ENCODE measurements at places on chromosomes 13 and 19.

DNA sequence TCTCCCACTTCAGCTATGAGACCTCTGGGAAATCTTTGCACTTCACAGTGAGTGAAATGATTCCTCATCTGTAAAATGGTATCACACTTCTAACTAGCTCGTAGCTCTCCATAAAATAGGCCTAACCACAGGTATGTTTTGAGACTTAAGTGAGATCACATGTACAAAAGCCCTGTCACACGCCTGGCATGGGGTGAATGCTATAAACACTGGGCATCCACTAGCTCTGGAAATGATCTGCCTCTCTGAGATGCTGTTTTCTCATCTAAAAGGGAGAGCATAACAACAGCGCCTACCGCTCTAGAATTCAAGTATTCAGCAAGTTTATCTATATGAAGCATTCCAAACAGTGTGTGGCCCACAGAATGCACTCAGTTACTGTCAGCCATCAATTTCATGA is 2.2 kb downstream of the AKT2 start:
- DNase-seq: no peak

DNA sequence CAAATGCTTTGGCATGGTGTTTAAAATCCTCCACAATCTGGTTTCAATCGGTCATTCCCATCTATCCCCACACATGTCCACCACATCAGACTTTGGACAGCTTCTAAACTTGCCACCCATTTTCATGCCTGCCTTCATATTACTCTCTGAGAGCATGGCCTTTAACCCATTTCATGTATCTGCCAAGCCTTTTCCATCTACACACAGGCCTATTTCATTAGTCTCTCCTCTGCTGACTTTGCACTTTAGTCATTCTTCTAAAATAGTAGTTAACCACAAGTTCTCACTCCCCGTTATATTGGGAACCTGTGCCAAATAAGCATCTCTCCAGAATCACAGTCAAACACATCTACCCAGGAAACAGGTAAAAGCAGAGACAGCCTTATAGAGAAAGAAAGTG is 142.2 kb downstream of the MZT1 start:
- DNase-seq: no peak

- DNase-seq: no peak
Observed at GRCh38 chr13:27770809-27771208, 21.5 kb upstream of the GSX1 start.

DNA sequence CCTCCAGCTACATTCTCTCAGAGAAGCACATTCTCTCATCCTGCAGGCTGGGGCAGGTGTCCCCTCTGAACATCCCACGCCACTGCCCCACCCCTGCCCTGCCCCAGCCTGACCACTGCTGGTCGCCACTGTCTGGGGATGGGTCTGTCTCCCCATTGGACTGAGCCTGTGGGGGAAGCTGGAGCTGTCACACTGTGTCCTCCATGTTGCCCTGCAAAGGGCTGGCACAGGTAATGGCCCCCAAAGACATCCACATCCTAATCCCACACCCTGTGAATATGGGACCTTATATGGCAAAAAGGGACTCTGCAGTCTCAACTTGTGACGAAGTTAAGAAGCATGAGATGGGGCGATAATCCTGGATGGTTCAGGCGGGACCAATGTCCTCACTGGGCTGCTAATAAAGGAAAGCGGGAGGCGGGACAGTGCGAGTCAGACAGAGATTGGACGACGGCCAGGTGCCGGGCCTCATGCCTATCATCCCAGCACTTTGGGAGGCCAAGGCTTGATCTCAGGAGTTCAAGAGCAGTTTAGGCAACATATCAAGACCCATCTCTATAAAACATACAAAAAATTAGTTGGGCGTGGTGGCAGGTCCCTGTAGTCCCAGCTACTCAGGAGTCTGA is 9.1 kb downstream of the AP2S1 start:
- DNase-seq: no peak

GRCh38 chr13:32031815-32032370 is 319 bp downstream of the FRY start:
- DNase-seq: no peak

GRCh38 chr19:39818626-39819097 is 15.3 kb downstream of the DYRK1B start:
- DNase-seq: no peak

DNA sequence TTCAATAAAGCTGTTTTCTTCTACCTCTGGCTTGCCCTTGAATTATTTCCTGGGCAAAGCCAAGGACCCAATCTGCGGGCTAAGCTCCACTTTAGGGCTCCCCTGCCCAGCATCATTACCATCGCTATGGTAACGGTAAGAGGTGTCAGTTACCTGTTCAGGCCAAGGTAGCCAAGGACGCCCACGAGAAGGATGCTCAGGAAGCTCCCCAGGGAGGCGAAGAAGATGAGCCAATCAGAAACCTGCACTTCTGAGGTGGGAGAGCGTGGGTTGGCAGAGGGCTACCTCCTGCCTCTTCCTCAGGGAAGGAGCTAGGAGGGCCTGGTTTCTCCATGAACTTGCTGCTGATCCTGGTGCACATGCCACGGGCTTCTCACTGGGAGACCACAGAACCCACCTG is 24.7 kb downstream of the IL12RB1 start:
- DNase-seq: no peak

DNA sequence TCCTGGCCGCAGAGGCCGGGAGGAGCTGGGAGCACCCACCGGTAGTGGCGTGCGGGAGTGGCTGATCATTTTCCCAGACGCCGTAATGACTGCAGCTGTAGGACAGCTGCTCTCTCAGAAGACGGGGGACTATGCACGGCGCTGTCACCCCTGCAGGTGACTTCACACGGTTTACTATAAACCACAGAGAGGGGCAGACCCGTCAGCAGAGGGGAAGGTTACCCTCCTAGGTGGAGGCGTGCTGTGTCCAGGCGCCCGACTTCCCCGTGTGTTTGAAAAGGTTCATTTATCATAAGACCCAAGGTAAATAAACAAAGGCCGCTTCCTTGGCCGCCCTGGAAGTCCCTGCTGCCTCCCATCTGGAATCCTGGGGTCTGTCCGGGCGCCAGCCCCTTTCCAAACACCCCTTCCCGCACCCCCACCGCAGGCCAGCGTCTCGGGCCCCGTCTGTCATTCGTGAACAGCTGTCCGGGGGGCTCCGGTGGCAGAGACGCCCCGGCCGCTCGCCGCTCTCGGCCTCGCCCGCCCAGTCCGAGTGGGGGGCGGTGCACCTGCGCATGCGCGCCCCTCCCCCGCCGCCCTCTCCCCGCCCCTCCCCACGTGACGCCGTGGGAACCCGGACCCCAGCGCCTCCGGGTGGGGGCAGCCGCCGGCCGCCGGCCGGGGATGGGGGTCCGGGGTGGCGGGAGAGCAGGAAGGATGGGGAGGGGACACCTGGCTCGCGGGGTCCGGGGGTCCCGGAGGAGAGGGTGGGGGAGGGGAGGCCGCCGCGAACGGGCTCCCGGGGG is 915 bp downstream of the SHC2 start:
- no peak for DNase-seq

- no peak for DNase-seq
Observed at GRCh38 chr19:28609091-28609755, 603.7 kb downstream of the UQCRFS1 start.

GRCh38 chr13:43664700-43665191 is 122.0 kb downstream of the ENOX1 start:
- no peak for DNase-seq

- no peak for DNase-seq
Observed at GRCh38 chr19:40269216-40269940, 15.8 kb downstream of the AKT2 start.

Measured in pulmonary artery endothelial cell (primary cell).